Cardiac muscle cell (in vitro differentiated cells and primary cell): ENCODE measurements at places on chromosomes 3 and 15. TPM values are rescaled to one million over a fixed set of nuclear protein-coding genes. Genes with fewer than 3 reads are reported as not detected.

The RPP14 gene
- total RNA-seq: 7.9 and 11.1 TPM in 2 replicates

The WDR5B gene
- total RNA-seq: 3.1 and 4.9 TPM in 2 replicates

The SPSB4 gene
- total RNA-seq: 66.4 and 82.2 TPM in 2 replicates

The EXD1 gene
- not detected in 2 replicates for total RNA-seq

The ALCAM gene
- 17.1 and 28.9 TPM in 2 replicates for total RNA-seq

The SCAANT1 gene
- total RNA-seq: not detected in 2 replicates

The ATP8B4 gene
- total RNA-seq: 0.09 TPM in 1 of 2 replicates, not detected in the other

The DYNLT2B gene
- total RNA-seq: 24.6 and 38.7 TPM in 2 replicates

The FEZF2 gene
- total RNA-seq: not detected in 2 replicates

The NGLY1 gene
- 43.0 and 43.4 TPM in 2 replicates for total RNA-seq

The PLD1 gene
- 15.7 and 35.1 TPM in 2 replicates for total RNA-seq

DNA sequence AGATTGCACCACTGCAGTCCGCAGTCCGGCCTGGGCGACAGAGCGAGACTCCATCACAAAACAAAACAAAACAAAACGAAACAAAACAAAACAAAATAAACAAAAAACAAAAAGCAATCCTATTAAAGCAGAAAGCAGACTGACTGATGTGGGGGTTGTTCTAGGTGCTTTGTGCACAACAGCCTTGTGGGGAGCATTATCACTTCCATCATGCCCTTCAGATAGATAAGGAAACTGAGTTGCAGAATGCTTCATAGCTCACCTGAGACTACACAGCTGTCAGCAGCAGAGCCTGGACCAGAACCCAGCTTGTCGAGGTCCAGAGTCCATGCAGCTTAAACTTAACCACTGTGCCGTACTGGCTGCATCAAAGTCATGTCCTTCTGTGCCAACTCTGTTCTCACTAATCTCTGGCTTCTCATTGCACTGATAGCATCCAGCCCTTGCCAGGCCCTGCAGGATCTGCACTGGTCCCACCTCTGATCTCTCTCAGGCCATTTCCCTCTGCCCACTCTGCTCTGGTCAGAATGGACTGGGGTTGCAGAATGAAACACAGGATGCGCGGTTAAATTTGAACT is 47.6 kb upstream of the MRPS22 start:
- DNase-seq: no peak

GRCh38 chr3:138916824-138917223 is 30.1 kb downstream of the FOXL2 start:
- no peak for DNase-seq

GRCh38 chr15:71054286-71054952 is 60.9 kb upstream of the THSD4 start:
- DNase-seq: no peak

DNA sequence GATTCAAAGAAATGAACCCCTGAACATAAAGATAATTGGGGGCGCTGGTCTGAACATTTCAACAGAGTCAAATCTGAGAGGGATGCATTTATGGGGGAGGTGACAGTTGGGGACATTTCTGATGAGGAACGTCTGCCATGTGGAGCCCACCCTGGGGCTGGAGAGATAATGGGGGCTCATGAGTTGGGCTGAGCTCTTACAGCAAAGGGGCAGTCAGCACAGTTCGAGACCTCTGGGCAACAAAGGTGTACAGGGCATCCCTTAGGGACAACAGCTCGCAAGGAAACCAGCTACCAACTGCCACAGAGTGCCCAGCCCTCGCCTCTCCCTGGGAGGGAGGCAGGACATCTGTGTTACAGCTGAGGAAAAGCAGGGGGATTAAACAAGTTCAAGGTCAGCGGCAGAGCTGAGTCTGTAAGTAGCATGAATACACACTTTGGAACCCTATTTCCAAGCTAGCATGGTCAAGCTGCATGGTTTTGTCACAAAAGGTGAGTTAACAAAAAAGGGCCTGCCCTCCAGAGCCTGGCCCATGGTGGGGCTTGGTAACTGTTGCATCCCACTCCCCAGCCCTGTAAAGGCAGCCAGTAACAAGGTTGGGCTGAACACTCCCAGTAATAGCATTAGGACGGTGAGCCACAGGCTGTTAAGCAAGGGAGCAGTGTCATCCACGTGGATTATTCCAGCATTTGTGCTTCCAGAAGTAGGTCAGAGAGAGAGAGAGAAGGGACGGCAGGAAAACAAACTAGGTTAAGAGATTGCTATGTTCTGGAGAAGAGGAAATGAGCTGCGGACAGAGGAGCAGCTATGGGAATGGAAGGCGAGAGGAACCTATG is 4.3 kb downstream of the GNB5 start:
- DNase-seq: peak; percentile 13

- peak; percentile 4 for DNase-seq
Observed at GRCh38 chr3:94303897-94304296, 241.0 kb downstream of the NSUN3 start.

GRCh38 chr3:37852097-37852496 is 9.6 kb upstream of the CTDSPL start:
- DNase-seq: no peak

DNA sequence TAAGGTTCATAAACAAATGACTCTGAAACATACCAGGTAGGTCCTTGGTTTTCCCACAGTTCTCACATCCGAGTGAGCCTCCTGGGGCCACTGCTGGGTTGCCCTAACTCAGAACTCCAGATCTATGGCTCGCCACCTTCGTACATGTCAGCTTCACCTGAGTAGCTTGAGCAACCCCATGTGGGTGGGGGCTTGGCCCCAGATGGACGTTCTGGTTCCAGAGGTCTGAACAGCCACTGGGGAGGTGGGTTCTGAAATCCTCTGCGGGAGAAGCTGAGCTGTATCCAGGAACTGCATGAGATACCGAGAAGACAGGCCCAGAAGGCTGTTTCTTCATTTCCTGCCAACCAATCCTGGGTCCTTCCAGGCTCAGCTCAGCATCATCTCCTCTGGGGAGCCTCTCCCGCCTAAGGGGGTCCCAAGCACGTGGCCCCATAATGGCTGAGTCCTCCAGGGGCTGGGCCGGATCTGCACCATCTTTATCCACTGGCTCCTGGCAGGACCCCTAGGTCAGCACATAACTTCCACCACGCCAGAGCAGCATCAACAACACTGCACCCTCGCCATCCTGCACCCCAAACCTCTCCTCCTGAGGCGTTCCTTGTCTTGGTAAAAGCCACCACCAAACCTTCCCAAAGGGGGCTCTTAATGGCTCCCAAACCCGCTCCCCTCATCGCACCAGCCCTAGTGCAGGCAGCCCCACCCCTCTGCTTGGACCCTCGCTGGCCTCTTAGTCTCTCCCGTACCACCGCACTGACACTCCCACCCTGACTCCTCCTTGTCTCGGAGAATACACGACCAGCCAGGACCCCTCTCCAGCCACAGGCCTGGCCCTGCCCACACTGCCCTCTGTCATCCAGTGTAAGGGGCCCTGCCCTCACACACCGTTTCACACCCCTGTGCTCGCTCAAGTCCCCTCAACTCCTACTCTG is 39.8 kb downstream of the PCSK6 start:
- peak; percentile 9 for DNase-seq

DNA sequence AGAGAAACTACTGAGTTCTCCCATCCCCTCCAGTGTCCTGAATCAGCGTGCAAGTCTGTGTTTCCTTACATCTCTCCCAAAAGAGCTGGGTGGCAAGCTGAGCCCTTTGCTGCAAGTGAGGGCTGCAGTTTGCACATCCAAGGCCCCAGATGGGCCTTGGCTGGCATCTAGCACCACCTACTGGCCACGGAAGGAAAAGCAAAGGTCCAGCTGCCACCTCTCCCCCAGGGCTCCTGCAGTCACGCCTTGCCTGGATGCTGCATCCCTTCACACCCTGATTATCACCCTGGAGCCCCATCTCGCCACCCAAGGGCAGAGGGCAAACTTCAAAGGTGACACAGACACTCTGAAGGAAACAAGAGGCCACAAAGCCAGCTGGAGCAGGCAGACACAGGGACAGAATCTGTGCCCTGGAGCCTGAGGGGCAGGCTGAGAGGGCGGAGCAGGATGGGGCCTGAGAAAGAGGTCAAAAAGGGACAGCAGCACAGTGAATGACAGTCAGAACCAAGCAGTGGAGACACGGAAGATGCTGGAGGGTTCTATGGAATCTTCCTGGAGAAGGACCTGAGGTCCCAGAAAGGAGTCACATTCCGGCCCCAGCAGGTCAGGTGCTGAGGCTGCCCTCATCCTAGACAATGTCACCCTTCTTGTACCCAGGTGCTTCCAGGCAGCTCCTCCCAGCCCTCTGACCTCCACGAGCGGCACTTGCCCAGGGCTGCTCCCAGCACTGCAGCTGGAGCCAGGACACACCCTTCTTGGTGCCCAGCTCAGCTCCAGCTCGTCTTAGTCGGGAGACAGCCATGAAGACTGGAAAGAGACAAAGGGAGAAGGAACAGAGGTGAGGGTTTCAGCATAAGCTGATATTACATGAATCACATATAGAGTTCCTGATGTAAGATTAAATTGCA is 18.3 kb upstream of the NTRK3 start:
- DNase-seq: peak; percentile 73

DNA sequence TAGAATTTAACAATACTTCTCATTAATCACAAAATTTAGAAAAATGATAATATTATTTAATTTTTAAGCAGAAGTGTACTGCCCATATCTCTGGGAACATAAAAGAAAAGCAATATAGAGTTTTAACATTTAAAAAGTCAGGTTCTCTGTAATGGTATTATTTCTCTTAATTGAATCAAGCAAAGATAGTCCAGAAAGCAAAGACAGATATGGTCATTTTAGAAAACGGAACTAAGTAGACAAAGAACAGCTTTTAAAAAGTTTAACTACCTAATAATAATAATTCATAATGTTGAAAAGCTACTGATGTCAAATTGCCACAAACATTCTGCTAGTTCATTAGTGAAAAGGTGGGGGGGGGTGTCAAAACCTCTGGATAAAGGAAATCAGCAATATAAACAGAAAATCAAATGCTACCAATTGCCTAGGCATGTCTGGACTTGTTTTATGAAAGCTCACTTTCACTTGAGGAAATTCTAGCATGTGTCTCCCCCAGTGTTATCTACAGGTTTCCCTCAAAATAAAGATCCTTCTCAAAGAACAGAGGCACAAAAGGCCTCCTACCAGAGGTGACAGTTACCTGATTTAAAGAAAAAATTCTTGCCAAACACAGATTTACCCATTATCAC is 1.7 kb downstream of the ZMAT3 start:
- DNase-seq: no peak

DNA sequence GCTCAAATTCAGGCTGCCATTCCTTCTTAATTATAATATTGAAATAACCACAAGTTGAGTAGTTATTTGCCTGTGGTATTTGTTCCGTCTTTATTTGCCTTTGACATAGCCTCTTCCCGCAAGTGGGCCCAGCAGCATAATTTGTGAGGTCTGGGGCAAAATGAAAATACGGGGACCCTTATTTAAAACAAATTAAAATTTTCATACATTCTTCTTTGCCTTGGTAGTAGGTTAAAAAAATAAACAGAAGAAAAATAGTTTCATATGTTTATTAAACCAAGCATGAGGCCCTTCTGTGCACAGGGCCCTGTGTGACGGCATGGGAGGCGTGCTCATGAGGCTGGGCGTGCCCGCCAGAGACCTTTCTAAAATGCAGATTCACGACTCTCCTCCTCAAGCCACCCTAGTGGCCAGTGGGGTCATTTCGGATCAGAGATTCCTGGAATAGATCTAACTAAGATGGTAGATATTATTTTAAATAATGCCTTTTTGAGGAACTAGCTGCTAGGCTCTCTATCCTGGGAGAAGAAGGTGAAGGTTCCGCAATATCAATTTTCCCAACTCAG is 35.4 kb downstream of the MASP1 start:
- DNase-seq: no peak

DNA sequence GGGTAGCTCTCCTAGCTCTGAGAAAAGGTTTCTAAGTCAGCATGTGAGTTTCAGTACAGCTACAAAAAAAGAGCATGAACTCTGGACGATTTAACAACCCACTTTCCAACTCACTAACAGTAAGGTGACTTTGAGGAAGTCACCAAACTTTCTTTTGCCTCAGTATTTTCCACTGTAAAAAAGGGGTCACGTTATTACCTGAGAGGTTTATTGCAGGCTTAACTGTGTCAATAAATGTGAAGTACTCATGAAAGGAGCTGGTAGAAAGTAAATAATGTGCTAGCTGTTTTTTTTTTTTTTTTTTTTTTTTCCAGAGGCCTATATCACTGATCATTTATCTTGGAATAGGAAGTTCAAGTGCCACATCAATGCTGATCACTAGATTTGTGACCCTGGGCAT is 89.3 kb downstream of the PLSCR2 start:
- DNase-seq: no peak

GRCh38 chr3:33659856-33660434 is 58.1 kb downstream of the CLASP2 start:
- peak; percentile 6 for DNase-seq

GRCh38 chr3:141333836-141334626 is 34.3 kb upstream of the ZBTB38 start:
- no peak for DNase-seq

DNA sequence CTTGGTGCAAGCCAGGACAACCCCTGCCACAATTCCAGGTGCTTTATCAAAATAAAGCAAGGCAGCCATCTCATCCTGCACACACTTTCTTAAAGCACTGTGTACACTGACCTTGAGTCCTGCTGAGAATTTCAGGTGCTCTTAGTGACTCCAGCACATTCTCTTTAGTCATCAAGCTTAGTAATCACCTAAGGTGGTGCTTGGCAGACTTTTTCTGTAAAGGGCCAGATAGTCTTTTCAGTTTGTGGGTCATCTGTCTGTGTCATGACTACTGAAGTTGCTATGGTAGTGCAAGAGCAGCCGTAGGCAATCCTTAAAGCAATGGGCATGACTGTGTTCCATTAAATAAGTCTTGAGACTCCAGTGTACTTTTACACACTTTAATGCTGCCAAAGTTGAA is 36.4 kb downstream of the RIOX2 start:
- no peak for DNase-seq

DNA sequence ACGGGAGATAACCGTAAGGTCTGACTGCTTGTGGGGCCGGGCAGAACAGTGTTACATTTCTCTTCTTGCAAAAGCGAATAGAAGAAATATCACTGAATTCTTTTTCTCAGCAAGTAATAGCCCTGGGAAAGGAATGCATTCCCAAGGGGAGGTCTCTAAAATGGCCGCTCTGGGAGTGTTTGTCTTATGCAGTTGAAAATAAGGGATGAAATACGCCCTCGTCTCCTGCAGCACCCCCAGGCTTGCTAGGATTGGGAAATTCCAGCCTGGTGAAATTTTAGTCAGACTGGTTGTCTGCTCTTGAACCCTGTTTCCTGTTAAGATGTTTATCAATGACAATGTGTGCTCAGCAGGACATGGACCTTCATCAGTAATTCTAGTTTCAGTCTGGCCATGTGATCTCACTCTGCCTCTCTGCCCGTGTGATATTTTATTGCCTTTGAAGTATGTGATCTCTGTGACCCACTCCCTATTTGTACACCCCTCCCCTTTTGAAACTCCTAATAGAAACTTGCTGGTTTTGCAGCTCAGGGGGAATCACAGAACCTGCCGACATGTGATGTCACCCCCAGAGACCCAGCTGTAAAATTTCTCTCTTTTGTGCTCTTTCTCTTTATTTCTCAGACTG is 715.6 kb downstream of the ROBO1 start:
- no peak for DNase-seq
